SJSA1 (cell line): ENCODE measurements at places on chromosomes 5 and 9.

DNA sequence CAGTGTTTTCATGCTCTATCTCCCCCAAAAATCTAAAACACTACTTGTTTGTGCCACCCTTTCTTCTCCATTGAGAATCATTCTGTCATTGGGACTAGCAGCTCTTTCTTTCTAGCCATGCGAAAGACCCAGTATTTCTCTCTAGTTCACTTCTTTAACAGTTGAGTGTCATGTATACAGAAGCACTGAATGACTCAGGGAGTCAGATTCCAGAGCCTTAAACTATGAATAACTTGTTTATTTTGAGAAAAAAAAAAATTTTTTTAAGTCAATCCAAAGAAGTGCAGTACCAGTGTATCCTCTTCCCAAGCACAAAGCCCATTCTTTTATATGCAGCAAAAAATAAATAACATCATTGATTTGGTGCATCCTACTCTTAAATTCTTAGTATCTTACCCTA is 415.4 kb upstream of the GRAMD2B start:
- DNase-seq, result no peak

DNA sequence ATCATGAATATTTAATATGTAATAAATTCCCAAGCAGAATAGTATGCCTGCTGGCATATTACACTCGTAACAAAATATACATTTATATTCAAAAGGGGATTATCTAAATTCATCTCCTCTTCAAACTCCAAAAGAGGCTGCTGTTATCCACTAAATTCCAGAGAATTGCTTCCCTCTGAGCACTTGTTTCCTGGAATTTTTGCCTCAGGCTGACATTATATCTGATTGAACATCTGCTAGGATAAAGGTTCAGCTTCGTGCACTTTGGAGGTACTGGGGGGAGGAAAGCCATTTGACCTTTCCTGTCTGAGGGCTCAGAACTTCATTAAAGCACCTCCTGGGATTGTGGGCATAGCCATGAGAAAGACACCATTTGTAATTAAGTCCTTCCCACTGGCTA is 4.3 kb upstream of the HAPLN1 start:
- DNase-seq, result no peak

DNA sequence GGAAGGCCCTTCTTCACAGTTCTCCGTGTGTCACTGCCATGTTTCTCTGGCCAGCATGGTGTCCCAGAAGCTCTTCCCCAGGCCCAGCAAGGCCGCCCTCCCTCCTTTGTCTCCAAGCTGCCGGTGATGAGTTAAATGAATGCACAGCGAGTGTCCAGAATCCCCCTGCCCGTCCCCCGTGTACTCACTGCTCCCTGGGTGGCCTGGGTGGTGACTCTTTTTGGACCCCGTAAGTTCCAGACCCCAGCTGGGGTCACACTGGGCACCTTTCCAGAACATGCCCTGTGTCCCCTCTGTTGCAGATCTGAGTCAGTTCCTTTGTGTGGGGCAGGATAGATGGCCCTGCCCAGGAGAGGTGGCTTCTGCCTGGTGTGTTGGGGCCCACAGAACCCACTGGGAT is 95.0 kb downstream of the MRPL36 start:
- no peak for DNase-seq

DNA sequence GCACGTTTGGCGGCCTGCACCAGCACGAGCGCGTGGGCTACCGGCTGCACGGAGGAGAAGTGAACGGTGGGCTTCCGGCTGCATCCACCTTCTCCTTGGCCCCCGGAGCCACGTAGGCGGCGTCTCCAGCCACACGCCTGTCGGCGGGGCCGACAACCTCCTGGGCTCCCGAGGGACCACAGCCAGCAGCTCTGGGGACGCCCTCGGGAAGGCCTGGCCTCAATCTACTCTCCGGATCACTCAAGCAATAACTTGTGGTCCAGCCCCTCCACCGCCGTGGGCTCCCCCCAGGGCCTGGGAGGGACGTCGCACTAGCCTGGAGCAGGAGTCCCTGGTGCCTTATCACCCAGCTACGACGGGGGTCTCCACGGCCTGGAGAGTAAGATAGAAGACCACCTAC is 73.7 kb downstream of the INSL6 start:
- DNase-seq, result no peak

DNA sequence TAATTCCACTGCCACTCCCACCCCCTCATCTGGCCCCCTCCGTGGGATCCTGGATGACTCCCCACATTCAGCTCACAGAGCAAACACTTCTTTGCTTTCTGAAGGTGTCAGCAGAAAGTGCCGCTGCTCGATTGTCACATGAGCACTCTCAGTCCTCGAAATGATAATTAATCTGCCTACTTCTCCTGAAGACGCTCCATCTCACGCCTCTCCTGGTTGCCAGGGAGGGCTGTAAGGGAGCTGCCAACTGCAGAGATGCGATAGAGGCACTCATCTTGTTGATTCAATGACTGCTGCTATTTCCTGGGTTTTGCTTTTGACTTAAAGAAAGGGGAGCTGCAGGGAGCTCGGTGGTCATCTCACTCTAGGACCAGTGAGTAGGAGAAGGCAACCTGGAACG is 206.5 kb downstream of the DAB2IP start:
- no peak for DNase-seq

GRCh38 chr9:120441426-120442307 is 138.3 kb downstream of the CDK5RAP2 start:
- DNase-seq, result no peak

GRCh38 chr5:175460126-175460525 is 16.1 kb upstream of the DRD1 start:
- DNase-seq, result no peak

GRCh38 chr5:94692581-94692980 is 74.1 kb downstream of the SLF1 start:
- no peak for DNase-seq

- no peak for DNase-seq
Measured at GRCh38 chr5:55720188-55720703, 8.1 kb upstream of the SLC38A9 start.

- no peak for DNase-seq
Measured at GRCh38 chr9:128833696-128834095, 4.1 kb upstream of the SPOUT1 start.

GRCh38 chr5:371811-372555 is 50.5 kb downstream of the AHRR start:
- DNase-seq, result peak; percentile 39

DNA sequence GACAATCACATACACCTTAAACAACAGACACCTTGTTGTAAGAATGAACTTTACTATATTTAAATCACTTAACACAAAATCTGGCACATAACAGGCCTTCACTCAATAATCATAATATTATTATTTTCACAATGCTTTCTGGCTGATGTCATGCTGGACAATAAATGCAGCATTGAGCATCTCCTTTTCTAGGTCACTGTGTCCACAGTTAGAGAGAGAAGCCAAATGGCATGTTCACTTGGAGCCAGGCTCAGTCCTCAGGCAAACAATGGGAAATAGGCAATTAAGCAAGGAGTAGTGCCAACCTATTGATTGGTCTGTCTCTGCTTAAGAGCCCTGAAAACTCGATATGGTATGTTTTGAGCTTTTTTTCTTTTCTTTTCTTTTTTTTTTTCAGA is 50.6 kb upstream of the KLF4 start:
- DNase-seq, result no peak
